ENCODE measurements at places on chromosomes 7 and 10.

- no peak for DNase-seq
Measured at GRCh38 chr10:45433716-45434469, 59.9 kb downstream of the ALOX5 start.

DNA sequence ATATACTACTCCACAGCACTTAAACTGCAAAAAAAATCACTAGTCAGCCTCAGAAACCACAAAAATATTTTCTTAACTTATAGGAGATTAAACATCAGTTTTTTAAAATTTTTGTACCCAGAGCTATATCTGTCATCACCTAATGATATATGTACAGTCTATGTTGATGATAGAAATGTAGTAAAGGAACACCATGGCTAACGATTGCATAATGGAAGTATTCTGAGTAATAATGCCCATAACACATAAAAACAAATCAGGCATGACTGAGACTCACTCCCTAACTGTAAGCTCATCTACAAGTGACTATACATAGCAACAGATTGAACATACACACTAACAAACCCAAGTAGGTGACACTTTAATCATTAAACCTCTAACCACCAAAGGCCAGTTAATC is 51.3 kb downstream of the TSPAN12 start:
- DNase-seq, result no peak

GRCh38 chr7:25060487-25061055 is 64.5 kb downstream of the CYCS start:
- no peak for DNase-seq

DNA sequence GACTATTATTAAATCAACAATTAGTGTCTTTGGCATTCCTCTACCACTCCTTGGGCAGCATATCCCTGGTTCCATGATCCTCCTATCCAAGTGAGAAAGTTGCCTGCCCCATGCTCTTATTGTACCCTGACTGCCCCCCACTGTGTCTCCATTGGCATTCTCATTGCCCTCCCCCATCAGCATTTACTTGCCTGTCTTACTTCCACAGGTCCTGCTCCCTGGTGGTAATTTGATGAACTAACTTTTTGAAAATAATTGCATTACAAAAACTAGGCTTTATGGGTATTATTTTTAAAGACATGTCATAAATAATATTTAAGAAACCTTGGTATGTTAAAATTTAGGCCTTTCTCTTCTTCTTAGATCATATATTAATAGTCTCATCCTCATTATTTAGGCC is 346.4 kb downstream of the PCLO start:
- no peak for DNase-seq

DNA sequence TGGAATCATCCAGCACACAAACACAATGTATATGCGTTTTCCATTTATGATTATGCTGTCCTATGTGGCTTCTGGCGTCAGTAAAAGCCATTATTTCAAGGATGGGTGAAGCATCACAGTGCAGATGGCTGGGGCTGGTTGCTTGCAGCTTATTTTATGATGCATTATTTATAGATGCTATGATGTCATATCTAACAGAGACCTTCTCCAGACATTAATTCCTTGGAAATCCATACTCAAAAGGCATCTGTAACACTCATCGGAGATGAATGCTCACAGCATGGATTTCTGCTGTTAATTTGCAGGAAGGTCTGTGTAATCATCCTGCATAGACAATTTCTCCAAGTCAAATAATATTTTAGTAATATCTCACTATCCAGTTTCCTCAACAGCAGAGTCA is 7.2 kb downstream of the RGS10 start:
- DNase-seq, result no peak

- no peak for DNase-seq
Measured at GRCh38 chr10:124315591-124316270, 103.0 kb downstream of the OAT start.

DNA sequence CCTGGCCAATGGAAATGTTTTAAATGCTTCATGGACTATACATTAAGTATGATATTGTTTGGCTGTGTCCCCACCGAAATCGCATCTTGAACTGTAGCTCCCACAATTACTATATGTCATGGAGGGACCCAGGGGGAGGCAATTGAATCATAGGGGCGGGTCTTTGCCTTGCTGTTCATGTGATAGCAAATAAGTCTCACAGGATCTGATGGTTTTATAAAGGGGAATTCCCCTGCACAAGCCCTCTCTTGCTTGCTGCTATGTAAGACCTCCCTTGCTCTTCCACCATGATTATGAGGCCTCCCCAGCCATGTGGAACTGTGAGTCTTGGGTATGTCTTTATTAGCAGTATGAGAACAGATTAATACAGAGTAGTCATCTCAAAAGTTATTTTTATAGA is 32.4 kb upstream of the GRB10 start:
- DNase-seq, result no peak

DNA sequence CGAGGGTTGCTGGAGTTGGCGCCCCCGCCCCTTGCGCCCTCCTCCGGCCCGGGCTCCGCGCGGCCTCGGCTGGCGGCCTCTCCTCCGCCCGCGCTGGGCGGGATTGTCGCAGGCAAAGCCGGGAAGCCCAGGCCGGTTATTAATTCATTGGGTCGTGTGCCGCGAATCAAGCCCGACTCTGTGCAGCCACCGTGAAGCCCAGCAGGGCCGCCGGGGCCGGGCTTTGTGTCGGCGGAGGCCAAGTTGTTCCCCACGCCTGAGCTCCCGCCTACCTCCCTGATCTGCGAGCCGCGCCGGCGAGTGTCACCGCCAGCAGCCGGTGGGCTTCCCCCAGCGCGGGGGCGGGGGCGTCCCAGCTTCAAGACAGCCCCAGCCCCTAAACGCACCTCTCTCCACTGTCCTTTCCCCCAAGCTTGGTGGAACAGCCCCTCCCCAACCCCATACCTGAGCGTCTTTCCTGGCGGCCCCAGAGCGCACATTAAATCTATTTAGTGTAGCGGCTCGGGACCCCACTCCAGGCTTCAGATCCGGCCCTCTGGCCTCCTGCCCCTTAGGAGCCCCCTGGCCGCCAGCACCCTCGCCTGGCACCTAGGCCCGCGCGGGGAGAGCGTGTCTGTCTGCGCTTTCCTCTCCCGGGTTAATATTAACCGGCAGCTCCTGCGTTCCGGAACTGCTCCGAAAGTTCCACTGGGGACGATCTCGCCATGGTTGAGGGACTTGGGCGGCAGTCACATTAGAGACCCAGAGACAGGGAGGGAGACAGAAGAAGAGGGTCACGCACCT is 3.5 kb downstream of the SHH start:
- no peak for DNase-seq

- no peak for DNase-seq
Measured at GRCh38 chr10:79098596-79099015, 29.8 kb downstream of the ZMIZ1 start.

DNA sequence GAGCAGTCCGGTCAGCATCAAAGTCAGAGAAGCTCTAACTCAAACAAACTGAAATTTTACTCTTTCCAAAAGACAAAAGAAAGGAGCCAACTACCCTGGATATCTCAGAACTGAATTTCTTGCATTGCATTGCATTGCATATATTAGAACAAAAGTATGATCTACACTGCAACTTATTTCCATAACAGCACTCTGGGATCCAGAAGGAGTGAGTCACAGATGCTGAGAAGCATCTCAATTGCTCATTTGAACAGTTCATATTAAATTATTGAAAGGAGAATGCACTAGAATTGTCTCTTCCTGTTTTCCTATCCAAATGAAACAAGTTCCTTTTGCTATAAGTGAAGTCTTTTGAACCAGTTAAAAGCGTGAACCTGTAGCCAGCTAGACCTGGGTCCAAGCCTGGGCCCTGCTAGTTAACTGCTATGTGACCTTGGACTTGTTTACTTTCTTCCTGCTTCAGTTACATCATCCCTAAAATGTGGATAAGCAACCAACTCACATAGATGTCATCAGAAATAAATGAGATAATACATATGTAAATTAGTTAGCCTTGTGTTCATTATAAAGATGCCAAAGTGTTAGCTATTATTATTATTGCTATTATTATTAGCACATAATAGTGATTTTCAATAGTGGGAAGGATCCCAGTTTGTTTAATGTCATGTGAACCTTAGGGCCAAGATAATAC is 184.1 kb downstream of the CREB5 start:
- no peak for DNase-seq

DNA sequence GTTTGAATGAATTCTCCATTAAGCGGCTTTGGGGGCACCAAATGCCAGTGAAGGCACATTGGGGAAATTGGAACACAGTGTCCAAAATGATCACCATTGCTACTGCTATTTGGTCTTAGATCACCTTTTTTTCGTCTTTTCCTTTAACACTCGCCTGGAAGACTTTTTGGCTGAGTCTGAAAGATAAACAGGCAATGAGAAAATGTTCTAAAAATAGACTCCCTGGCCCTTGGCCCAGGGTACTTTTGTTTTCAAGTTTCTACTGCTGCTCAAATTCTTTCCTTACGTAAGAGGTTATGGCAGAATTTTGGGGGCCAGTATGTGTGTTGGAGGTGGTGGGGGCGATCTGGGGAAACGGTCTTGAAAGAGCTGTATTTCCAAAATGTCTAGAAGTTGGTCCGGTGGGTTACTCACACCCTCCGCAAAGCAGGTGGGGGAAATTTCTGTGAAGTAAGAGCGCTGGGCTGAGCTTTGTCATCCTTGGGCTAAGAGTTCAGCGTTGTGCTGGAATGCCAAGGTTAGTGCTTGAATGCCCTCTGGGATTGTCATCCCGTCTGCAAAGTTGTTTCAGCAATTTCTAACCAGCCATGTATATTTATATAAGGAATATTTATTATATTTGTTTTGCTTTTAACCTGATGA is 1.3 kb upstream of the ITPRIP start:
- peak; percentile 92 for DNase-seq

GRCh38 chr10:119970963-119971362 is 78.4 kb downstream of the SEC23IP start:
- DNase-seq, result no peak

- DNase-seq, result no peak
Measured at GRCh38 chr10:17624996-17625395, 7.8 kb upstream of the HACD1 start.

Data from muscle of arm (tissue), 14 donors.